Anterior cingulate cortex (tissue), 58 donors: ENCODE measurements at places on chromosomes 3 and 15.

- DNase-seq, result no peak
Observed at GRCh38 chr3:183478501-183478900, 50.1 kb upstream of the MCF2L2 start.

DNA sequence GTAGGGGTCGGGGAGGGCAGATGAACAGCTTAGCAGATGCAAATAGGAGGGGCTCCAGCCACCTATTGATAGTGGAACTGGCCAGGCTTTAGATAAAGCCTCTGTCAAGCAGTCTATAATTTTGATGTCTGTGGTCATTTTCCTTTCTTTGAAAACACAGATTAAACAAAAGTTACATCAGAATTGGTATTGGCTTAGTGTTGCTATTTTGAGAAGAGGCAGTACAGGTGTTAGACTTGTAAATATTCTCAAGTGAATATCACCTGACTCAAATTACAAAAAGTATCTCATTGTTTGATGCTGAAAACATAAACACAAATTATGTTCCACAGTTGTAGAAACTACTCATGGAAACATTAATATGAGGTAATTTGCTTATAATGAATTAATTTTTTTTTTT lies 18.1 kb downstream of the GHRL start:
- no peak for DNase-seq

DNA sequence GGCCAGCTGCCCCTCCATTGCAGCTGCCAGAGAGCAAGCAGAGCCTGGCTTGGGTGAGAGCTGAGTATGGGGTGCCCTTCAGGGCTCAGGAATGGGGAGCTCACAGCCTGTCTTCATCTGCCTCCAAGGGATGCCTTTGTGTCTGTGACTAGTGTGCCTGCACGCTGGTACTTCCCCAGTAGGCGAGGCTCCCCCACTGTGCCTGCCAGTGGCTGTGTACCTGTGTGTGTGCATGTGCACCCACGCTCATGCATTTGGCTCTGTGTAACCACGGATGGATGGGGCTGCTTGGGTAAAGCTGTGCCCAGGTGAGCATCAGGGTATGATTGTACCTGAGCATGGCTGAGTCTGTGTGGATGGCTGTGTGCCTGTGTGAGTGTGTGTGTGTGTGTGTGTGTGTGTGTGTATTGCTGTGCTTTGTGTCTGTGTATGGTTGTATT lies 2.3 kb upstream of the GRM2 start:
- DNase-seq, result no peak

GRCh38 chr15:100944986-100945385 lies 25.8 kb downstream of the LRRK1 start:
- no peak for DNase-seq

GRCh38 chr15:89978914-89979313 lies 22.2 kb upstream of the ZNF710 start:
- DNase-seq, result no peak

GRCh38 chr3:9301798-9302197 lies 52.4 kb upstream of the SRGAP3 start:
- no peak for DNase-seq

GRCh38 chr3:8416965-8417364 lies 84.7 kb upstream of the LMCD1 start:
- no peak for DNase-seq

DNA sequence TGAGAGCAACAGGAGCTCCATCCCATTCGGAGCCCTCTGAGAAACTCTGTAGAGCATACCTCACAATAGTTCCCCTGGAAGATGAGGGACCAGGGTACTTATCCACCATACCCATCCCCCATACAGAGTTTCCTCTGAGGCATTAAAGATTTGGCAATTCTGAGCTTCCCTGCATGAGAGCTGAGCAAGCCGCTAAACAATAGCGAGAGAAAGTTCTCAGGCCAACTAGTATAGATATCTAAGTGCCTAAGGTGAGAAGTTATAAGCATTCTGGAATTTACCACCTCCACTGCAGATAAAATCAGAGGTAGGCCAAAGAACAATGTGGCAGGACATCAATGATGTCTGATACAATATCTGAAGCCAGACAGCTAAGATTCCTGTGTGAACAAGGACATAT lies 129.1 kb upstream of the MBNL1 start:
- DNase-seq, result no peak

- no peak for DNase-seq
Observed at GRCh38 chr3:138271189-138271794, 58.4 kb downstream of the NME9 start.

DNA sequence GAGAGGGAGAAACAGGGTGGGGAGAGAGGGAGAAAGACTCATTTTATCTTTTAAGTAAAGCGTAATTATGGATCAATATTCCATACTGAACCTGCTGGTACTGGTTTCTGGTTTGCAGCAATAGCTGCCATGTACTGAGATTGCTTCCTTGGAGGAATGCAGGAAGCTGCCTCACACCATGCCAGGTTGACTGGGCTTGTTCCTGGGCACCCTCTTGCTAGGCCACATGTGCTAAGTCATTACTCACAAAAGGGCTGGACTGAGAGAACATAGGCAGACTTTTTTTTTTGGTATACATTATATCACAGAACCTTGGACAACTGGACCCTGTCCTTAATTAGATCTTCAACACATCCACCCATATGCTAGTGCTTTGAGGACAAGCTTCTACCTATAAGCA lies 193.4 kb downstream of the ZNF621 start:
- DNase-seq, result no peak

- DNase-seq, result peak; percentile 8
Observed at GRCh38 chr15:29268706-29269484, 727 bp downstream of the NSMCE3 start.

- no peak for DNase-seq
Observed at GRCh38 chr3:101643861-101644613, 32.9 kb downstream of the ZBTB11 start.

DNA sequence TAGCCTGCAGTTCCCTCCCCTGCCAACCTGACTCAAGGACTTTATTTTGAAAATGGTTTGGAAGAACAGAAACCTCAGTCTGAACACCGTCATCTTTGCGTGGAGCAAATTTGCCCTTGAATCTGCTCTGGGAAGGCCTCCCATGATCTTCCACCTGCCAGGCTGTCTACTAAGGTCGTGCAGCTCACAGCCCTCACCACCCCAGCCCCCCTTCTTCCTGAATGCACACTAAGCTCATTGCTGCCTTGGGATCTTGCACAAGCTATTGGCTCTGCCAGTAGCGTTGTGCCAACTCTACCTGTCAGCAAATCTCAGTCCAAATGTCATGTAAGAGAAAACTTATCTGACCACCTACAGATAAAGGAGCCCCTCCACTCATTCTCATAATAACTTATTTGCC lies 141.5 kb downstream of the USP13 start:
- DNase-seq, result no peak

DNA sequence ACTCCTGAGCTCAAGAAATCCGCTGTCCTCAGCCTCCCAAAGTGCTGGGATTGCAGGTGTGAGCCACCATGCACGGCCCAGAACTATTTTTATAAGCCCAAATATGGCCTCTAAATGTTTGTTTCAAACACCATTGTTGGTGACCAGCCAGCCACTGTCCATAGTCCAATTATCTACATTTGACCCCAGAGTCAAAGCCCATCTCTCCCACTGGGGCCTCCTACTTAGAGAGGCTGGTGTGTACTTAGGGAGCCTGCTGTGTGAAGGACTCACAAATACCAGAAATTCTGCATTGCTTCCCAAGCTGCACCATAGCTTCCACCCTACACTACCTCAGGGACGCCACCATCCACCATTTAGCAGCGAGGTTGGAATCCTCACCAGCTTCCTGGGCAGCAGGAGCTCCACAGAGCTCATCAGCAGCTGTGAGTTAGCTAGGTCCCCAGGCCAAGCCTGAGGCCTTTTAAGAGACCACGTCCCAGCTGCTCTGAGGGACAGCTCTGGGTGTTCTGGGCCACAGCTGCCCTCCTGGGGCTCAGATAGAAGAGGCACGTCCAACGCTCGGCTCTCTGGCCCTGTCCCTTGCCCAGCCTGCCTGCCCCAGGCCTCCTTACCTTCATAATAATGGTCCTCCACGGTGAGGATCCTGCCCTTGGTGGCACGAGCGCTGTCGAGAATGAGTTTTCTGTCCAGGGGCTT lies 29.5 kb downstream of the TKT start:
- DNase-seq, result no peak

DNA sequence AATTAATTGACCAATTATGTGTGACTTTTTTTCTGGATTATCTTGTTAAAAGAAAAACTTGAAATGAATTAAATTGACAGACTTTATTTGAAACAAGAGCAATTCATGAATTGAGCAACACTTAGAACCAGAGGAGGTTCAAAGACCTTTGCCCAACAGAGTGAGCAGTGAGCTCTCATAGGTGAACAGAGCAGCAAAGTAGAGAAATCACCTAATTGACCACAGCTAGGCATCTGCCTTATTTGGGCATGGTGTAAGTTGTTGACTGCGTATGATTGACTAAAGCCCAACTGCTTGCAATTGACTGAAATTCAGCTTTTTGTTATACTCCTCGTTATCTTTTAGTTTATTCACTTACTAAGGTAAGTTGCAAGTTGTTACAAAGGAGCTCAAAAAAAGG lies 1216.0 kb upstream of the ALCAM start:
- DNase-seq, result no peak

GRCh38 chr3:120039642-120040610 lies 54.3 kb downstream of the GSK3B start:
- DNase-seq, result no peak

GRCh38 chr15:33119273-33119672 lies 75.2 kb downstream of the FMN1 start:
- DNase-seq, result no peak

GRCh38 chr3:177620073-177620472 lies 422.8 kb upstream of the TBL1XR1 start:
- no peak for DNase-seq

DNA sequence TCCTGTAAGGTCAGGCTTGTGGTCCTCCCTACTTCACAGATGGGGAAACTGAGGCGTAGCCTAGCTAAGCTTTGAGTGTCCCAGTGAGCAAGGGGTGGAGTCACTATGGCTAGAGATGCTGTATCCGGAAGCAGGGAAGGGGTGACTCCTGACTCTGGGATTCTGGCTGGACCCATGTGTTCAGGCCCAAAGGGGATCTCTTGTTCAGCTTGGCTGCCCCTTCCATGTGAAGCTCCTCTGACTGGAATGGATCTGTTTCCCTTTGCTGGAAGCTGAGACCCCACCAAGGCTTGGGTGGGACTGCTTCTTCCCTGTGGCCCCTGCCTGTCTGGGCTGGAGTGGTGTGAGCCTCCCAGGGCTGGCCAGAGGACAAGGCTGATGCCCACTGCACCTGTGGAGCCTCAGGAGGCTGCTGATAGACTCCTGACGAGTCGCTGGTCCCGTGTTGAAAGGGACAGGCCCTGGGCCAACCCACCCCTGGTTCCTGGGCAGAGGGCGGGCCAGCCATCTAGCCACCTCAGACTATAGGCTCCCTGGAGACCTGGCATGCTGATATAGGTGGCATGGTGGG lies 1.0 kb downstream of the MAPKAPK3 start:
- no peak for DNase-seq

GRCh38 chr3:48555231-48555948 lies 1.2 kb downstream of the PFKFB4 start:
- no peak for DNase-seq

GRCh38 chr3:89216016-89216739 lies 108.8 kb downstream of the EPHA3 start:
- no peak for DNase-seq

DNA sequence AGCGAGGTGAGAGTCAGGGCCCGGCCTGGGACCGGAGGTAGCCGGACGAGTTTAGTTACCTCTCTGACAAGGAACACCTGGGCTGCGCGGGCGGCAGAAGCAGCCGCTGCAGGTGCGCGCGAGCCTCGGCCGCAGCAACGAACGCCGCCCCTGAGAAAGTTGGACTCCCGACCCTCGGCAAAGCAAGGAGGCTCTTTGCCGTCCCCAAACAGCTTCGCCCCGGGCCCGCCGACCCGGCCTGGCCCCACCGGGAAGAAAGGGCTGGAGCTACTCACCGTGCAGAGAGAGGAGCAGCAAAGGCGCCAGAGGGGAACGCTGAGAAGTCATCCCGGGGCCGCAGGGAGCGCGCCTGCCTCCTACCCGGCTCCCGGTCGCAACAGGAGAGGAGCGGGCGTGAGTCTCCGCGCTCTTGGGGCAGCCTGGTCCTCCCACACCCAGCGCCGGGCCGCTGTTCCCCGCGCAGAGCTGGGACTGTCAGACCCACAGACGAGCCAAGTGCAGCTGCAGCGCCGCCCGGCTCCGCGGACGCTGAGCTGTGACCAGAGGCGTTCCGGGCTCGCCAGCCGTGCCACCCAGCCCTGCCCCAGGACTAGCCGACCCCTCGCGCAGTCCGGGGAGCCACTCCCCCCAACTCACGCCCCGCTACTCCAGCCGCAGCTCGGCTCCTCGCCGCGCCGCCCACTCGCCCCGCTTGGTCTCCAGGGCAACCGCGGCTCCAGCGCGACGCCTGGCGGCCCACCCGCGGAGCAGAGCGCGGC lies at the start of gene IGSF11:
IGSF11 (minus strand) TSS at position 591 of the 758 bp plus-strand sequence; CDS start at position 327, 264 bp downstream.
- DNase-seq, result peak; percentile 91

GRCh38 chr3:15948388-15948787 lies 150.6 kb upstream of the ANKRD28 start:
- DNase-seq, result no peak

DNA sequence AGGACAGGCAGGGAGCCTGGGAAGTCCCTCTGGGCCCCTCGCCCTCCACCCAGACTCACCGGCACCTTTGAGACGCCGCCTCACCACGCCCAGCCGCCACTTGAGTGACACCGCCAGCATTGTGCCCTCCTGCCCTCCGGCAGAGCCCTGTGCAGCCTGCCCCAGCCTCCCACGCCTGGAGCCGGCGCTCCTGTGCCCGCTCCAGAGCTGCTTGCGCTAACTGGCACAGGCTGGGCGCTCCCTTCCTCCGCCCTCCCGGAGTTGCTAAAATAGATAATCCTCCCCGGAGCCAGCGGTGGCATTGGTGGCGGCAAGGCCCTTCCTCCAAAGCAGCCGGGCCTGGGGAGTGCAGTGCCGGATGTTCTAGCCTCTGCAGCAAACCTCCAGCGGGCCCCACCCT lies 15.7 kb upstream of the GRIP2 start:
- DNase-seq, result no peak

DNA sequence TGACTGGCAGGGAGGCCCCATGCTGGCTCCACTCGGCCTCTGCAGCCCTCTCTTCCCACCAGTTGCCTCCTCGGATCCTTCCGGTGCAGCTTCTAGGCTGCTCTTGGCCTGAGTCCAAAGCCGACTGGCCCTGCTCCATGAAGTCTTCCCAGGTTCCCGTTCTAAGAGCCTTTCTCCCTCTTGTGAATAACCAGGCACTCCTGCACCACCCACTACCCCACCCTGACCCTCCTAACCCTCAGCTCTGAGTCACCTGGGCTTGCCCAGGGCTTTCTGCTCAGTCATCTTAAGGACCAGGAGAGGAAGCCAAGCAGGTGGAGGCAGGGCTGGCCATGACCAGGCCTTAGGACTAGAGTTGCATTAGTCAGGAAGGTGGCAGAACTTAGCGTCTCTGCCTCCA lies 28.1 kb upstream of the CNBP start:
- no peak for DNase-seq

- DNase-seq, result no peak
Observed at GRCh38 chr15:67979281-67979680, 74.8 kb upstream of the PIAS1 start.
